CMK (cell line): ENCODE measurements at places on chromosomes 1 and 21.

GRCh38 chr21:39121600-39122355, 61.5 kb downstream of the PSMG1 start:
- no peak for DNase-seq

GRCh38 chr1:104488296-104489015, 738.8 kb downstream of the AMY1C start:
- no peak for DNase-seq

- no peak for DNase-seq
Observed at GRCh38 chr1:184562806-184563205, 176.0 kb downstream of the C1orf21 start.

DNA sequence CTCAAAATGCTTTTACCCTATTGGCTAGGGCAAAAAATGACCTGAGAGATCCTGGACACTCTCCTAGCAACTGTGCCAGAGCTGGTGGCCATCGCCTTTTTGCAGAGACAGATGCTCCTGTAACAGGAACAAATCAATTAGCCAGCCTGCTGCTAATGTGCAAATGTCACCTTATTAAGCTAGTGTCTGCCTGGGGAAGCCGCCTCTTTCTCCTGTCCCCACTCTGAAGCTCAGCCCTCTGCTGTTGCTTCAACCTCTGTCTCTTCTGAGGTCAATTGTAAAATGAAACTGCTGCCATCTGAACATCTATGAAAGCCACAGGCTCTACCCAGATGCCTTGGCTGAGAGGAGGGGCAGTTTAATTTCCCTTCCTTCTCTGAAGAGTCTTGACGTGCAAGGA, 85.5 kb upstream of the CACNA1E start:
- DNase-seq = no peak

DNA sequence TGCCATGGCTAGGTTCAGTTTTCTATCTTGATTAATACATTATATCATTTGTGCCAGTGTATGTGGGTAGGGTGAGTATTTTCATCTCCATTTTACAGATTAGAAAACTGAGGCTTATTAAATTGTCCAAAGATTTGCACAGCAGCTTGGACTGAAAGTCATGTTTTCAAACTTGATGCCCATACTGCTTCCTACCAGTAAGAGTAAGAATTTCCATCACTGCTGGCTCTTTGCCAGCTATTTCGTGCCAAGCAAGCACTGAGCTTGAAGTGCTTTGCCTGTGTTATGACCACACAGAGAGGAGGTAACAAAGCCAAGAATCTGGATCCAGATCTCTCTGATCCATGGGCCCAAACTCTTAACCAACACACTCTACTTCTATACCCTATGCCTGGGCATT, 295.0 kb downstream of the VAV3 start:
- no peak for DNase-seq

DNA sequence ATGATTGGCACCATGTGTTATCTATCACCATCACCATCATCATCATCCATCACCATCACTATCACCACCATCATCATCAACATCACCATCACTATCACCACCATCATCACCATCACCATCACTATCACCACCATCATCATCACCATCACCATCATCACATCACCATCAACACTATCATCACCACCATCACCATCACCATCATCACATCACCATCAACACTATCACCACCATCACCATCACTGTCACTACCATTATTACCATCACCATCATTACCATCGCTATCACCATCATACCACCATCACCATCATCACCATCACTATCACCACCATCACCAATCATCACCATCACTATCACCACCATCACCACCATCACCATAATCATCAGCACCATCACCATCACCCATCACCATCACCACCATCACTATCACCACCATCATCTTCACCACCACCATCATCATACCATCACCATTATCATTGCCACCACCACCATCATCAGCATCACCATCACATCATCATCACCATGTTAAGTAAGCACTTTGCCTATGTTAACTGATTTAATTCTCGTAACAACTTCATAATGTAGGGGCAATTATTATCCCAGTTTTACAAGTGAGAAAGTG, 112.8 kb downstream of the LIPI start:
- DNase-seq = no peak

GRCh38 chr1:169484101-169484500, 1.6 kb downstream of the SLC19A2 start:
- DNase-seq = no peak
